ENCODE measurements at places on chromosomes 3 and 15. TPM values are rescaled to one million over a fixed set of nuclear protein-coding genes. Genes with fewer than 3 reads are reported as not detected.

The NR1D2 gene
- 24.7 TPM for total RNA-seq

The BNC1 gene
- 2.4 TPM for total RNA-seq

DNA sequence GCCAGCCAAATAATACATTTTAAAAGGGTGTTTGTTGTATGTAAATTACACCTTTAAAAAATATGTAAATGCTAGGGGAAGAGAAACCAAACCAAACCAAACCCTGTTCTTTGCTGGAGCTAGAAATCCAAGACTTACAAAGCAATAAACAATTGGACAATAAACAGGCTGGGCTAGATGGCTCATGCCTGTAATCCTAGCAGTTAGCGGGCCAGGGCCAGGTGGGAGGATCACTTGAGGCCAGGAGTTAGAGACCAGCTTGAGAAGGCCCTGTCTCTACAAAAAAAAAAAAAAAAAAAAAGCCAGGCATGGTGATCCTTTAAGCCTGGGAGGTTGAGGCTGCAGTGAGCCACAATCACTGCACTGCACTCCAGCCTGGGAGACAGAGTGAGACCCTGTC is 12.5 kb downstream of the STOML1 start:
- DNase-seq, result no peak

GRCh38 chr3:175980486-175981090 is 1121.5 kb downstream of the NAALADL2 start:
- no peak for DNase-seq

The RLBP1 gene
- total RNA-seq, result not detected

- DNase-seq, result peak; percentile 87
Observed at GRCh38 chr15:38354315-38354929, 99.5 kb upstream of the FAM98B start.

- DNase-seq, result peak; percentile 62
Observed at GRCh38 chr15:32873284-32874114, 155.7 kb downstream of the GREM1 start.

- DNase-seq, result no peak
Observed at GRCh38 chr3:49629866-49630265, 44.3 kb upstream of the APEH start.

- no peak for DNase-seq
Observed at GRCh38 chr3:42705058-42705767, 2.6 kb upstream of the HHATL start.

The KBTBD13 gene
- not detected for total RNA-seq

The CISH gene
- total RNA-seq, result 1.6 TPM

The ADAMTS7 gene
- 4.2 TPM for total RNA-seq

- DNase-seq, result no peak
Observed at GRCh38 chr3:138971766-138972320, 24.8 kb downstream of the FOXL2NB start.

The LSAMP gene
- total RNA-seq, result not detected

- no peak for DNase-seq
Observed at GRCh38 chr3:108387063-108387462, 90.7 kb downstream of the HHLA2 start.

DNA sequence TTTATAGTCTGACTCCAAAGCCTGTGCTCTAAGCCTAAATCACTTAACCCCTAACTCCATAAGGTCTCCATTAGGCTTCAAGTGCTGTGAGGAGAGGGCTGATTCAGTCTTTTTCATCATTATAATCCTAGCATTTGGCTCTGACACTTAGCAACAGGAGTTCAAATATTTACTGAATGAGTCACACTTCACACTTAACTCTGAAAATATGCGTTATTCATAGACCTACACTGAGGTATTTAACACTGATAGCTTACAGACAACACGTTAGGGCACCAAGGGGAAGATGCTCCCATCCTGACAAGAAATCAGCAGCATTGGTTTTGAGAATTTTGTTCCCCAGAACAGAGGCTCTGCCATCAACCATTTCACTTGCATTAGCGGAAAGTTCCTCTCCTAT is 53.5 kb downstream of the MSL2 start:
- peak; percentile 84 for DNase-seq

GRCh38 chr3:145094355-145094941 is 1066.5 kb downstream of the PLOD2 start:
- peak; percentile 55 for DNase-seq

DNA sequence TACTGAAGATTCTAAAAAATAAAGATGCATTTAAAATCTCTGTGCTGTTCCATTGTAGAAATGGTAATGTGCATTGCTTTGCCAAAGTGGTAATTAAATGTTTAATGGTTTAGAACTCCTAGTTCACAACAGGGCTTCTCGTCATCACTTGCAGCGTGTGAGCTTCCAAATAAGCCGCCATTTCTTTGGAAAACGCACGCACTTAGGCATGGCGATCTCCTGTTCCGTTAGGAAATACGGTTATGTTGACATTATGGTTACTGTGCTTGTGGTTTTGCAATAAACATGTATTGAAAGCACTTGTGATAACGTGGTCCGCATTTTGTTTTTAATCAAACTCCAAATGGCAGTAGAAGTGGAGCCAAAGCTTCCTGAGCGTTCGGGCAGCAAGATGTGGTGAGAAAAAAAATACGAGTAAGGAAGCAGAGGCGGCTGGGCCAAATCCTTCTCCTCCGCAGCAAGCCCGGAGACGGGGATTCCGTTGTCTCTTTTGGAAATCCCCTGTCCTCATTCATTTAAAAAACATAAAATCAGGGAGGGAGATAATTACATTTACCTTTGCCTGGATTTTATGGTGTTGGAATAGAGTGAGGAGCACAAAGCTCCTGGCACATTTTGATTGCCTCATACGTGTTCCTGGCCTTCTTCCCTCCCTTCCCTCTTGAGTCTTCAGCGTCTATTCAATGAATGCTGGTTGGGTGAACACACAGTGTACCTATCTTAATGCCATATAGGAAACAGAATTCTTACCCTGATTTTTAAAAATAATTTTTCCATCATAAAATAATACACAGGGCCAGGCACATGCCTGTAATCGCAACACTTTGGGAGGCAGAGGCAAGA is 97.5 kb downstream of the SLC49A4 start:
- DNase-seq, result no peak

DNA sequence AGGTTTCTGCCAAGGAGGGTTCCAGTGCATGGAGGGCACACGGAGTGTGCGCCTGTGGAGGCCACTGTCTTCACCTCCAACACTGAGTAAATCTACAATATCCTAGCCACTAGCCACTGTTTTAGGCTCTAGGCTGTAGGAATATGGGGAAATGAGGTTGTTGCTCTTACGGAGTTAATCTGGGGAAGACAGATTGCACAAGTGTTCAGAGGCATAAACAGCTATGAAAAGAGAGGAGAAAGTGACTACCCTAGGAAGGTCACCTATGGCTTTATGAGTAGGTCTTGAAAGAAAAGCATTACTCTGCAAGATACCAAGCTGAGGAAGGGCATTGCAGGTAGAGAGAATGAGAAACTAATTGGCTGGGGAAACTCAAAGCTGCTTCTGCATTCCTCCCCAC is 85.7 kb downstream of the CYP19A1 start:
- DNase-seq, result no peak

DNA sequence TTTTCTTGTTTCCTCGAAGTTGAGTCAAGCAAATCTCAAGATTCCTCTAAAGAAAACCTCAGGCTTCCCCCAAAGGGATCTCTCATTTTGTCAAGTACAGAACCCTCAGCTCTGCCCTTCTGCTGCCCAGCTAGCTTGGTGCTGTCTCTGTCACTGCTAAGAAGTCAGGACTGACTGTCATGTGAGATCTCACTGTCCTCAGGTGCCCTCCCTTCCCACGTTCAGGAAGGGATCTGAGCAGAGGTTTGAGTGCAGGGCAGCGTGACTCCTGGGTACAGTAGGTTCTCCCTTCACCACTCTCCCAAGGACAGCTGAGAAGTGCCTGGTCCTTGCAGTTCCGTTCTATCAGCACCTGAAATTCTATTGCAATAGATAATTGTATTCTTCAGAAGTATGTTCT is 229.7 kb downstream of the SLCO3A1 start:
- no peak for DNase-seq

DNA sequence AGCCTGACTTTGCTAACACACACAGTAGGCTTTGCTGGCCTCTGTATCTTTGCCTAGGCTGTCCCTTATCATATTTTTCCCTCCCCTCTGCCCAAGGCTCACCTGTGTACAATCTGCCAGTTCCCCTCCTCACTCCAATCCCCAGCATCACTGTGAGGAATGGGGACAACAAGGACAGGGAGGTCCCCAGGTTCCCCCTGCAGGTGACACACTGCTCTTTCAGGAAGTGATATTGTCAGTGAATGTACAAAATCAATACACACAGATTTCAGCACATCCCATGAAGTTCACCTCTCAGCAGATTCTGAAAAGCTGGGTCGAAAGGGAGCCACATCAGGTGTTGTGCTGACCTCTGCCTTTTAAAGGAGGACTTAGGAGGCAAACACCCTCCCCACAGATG is 177.5 kb downstream of the RAB11A start:
- no peak for DNase-seq

DNA sequence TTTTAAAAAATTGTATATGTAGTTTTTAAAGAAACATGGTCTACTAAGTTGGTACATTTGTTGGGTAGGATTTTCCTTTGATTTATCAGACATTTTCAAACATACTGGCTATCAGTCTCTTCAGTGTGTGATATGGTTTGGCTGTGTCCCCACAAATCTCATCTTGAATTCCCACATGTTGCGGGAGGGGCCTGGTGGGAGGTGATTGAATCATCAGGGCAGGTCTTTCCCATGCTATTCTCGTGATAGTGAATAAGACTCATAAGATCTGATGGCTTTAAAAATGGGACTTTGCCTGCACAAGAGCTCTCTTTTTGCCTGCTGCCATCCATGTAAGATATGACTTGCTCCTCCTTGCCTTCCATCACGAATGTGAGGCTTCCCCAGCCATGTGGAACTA is 121.9 kb downstream of the ABI3BP start:
- DNase-seq, result no peak

The STAB1 gene
- total RNA-seq, result not detected

GRCh38 chr15:41988896-41989572 is 16.7 kb upstream of the EHD4 start:
- no peak for DNase-seq

The PIERCE2 gene
- total RNA-seq, result 0.63 TPM

The IVD gene
- total RNA-seq, result 59.4 TPM

The ZIC1 gene
- not detected for total RNA-seq

DNA sequence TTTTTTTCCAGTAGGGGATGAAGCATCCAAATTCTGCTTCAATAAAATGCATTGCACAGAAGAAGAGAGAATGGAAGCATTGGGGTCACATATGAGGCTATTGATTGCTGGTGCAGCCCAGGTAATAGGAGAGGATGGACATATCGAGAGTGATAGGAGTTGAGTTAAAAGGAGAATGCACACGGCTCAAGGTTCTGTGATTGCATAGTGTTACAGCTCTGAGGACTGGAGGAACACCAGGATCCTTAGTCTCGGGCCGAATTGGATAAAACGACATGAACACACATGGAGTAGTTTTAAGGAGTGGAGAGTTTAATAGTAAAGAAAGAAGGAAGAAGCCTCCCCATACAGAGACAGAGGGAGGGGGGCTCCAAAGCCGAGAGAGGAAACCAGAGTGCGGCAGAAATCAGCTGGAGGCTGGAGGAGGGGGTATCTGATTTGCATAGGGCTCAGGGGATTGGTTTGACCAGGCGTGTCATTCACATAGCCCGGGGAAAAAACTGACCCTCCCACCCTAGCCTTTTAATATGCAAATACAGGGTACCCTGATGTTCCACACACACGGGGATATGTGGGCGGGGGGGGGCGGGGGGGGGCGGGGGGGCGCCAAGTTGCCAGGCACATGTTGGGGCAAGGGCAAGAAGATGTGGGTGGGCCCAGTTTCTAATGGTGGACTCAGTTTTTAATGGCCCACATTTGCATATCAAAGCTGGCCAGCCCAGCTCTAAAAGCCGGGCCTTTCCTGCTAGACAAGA is 156.9 kb downstream of the AGBL1 start:
- no peak for DNase-seq

GRCh38 chr3:114128826-114129225 is 50.0 kb downstream of the DRD3 start:
- DNase-seq, result no peak

GRCh38 chr3:189404024-189404423 is 227.2 kb upstream of the TP63 start:
- DNase-seq, result peak; percentile 66

DNA sequence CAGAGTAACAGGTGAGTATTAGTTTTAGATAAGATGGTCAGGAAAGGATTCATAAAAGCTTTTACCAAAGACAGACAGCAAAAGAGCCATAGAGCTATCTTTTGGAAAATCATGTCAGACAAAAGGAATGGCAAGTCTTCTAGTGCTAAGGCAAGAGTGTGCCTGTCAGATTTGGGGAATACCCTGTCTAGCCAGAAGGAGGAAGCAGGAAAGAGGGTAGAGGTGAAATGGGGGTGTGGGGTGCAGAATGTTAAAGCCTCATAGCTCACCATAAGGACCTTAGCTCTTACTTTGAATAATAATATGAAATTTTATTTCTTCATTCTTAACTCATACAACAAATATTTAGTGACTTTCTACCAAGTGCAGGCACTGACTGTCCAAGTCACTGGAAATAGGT is 512.1 kb upstream of the ROBO2 start:
- DNase-seq, result no peak

The P3H2 gene
- 11.4 TPM for total RNA-seq

The MAGI1 gene
- total RNA-seq, result 12.7 TPM

The TRIM59 gene
- total RNA-seq, result 25.3 TPM

DNA sequence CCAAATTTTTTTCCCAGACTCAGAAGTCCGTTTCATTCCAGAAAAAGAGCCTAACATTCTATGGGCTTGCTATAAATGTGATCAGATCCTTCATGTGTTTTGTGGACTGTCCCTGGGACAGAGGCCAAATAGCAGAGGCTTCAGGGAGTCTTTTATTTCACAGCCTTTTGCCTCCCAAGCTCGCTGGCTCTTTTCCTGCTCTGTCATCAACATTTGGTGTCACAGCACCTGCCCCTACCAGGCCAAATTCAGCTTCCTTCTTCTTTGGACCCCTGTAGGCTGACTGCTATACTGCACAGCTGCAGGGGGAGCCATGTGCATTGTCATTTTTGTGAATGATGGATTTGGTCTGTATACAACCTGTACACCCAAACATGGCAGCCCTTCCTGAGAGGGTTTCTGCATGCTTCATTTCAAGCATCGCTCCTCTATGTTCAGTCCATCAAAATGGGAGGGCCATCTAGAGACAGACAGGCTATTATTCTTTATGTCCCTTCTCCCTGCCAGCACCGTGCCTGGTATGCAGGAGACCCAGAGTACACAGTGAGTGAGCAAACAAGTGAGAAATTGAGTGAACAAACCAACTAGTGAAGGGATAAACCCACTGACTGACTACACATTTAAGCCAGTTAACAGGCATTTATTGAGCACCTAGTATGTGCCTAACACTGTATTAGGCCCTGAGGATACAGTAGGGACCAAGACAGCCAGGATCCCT is 17.9 kb upstream of the RPP14 start:
- DNase-seq, result no peak

The ALPK3 gene
- 6.9 TPM for total RNA-seq

The SNTN gene
- total RNA-seq, result not detected

- DNase-seq, result no peak
Observed at GRCh38 chr3:143301031-143301901, 181.7 kb downstream of the CHST2 start.

DNA sequence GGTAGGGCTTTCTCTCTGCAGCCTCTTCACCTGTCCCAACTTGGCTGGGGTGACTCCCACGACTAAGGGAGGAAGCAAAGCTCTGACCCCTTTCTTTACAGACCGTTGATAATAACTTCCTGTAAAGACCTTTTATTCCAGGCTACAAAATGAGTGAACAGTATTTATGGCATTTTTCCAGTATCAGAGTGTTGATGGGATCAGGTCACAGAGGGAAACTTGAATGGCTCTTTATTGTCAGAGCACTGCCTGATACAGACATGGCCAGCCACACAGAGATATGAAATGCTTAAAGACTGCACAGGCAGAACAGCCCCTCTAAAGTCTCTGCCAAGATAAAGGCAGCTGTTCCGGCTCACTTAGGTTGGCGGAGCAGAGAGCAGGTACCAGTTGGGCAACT is 1033.9 kb upstream of the NR2F2 start:
- no peak for DNase-seq

The ZNF662 gene
- total RNA-seq, result 0.04 TPM

Measured in PC-3 (cell line).